NCI-H510A treated with DMSO at 0.1 percent for 48 hours (cell line): ENCODE measurements at places on chromosomes 4 and X.

GRCh38 chrX:105636667-105637066, 185.7 kb upstream of the NRK start:
- DNase-seq = peak; percentile 14

DNA sequence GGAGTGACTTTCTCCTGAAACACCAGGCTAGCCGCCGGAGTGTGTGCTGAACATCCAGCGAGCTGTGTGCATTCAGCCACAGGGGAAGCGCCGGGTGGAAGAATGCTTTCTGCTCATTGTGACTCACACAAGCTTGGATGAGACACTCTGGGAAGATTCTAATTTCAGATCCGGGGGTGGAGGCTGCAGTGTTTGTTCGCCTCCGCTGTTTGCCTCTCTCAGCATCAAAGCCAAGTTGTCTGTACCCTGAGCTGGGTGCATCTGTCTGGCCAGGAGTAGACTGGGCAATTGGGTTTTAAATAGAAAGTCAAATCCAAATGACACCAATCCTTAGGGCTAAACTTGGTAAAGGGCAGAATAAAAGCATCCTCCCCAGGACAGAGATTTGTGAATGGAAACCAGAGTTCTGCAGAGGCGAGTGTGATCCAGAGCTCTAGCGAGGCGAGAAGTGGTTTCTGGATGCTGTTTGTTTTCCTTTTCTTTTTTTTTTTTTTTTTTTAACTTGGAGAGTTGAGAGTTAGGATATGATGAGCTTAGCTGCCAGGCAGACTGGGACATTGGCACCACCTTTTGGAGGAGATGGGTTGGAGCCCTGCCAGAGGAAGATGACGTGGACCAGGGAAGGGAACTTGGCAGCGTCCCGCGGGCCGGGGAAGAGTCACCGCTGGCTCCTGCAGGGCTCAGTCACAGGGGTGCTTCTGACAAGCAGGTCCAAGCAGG, 196.0 kb upstream of the PSAPL1 start:
- DNase-seq = peak; percentile 11

GRCh38 chrX:40104985-40105834, 7.5 kb upstream of the BCOR start:
- no peak for DNase-seq

GRCh38 chrX:19658030-19658429, 142.7 kb upstream of the MAP3K15 start:
- no peak for DNase-seq

GRCh38 chr4:38857354-38858096, 908 bp upstream of the TLR6 start:
- no peak for DNase-seq
